ELR (cell line): ENCODE measurements at places on chromosomes 4 and X.

- peak; percentile 0 for DNase-seq
These were observed 34.0 kb downstream of the LDOC1 start for GRCh38 chrX:141142946-141143345.

- no peak for DNase-seq
These were observed 160.4 kb downstream of the MAD2L1 start for GRCh38 chr4:119906277-119906676.

GRCh38 chr4:83922402-83922801 lies 386.5 kb downstream of the GPAT3 start:
- DNase-seq: no peak

GRCh38 chr4:164706675-164707074 lies 47.3 kb upstream of the SMIM31 start:
- no peak for DNase-seq

DNA sequence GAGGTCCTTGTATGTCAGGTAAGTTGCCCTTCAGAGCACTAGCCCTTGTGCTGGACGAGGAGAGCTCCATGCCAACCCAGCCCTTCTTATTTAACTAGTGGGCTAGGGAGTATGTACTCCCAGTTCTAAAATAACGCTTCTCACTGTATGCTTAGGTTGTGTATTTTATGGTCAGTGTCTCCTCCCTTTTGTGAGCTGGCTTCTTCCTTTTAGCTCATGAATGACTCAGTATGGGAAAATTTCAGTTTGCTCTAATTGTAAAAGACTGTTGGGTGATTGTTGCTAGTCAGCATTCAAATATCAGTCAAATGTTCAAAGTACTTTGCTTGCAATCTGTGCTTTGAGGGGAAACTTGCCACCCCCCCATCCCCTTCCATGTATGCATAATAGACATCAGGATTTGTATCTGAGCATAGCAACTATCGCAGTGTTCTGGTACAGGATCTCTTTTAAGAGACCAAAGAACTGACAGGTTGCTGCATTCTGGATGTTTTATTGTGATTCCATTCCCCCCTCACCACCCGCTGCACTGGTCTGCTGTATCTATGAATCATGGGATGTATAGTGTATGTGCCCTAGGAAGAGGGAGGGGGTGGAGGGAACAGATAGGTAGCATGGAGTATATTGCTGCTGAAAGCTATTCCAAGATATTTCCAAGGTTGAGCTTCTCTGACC lies 34.7 kb downstream of the DLG3 start:
- peak; percentile 81 for DNase-seq

- peak; percentile 3 for DNase-seq
These were observed 124.2 kb upstream of the MSX1 start for GRCh38 chr4:4735136-4735750.

DNA sequence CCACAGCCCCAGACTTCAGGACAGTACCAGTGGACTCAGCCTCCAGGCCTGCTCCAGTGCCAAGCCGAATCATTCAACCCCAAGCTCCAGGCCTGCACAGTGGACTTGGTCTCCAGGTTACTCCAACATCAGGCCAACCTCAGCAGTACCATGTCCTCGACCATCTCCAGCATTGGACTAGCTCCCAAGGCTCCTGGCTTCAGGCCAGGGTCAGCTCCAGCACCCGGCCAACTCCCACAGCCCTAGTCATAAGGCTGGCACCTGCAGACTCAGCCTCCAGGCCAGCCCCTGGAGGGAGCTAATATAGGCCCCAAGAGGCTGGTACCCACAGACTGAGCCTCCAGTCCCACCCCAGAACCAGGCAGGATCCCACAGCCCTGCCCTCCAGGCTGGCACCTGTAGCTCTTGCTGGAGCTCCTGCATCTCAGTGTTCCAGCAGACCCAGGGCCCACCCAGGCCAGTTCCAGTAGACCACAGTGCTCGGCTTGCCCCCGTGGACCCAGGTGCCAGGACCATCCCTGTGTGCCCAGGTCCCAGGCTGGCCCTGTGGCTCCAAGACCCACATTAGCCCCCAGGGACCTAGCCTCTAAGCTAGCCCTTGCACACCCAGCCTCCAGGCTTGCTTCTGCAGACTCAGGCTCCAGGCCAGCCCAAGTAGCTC lies 25.6 kb downstream of the ZMAT1 start:
- no peak for DNase-seq

GRCh38 chr4:1512738-1513660 lies 106.8 kb upstream of the NKX1-1 start:
- DNase-seq: peak; percentile 42

DNA sequence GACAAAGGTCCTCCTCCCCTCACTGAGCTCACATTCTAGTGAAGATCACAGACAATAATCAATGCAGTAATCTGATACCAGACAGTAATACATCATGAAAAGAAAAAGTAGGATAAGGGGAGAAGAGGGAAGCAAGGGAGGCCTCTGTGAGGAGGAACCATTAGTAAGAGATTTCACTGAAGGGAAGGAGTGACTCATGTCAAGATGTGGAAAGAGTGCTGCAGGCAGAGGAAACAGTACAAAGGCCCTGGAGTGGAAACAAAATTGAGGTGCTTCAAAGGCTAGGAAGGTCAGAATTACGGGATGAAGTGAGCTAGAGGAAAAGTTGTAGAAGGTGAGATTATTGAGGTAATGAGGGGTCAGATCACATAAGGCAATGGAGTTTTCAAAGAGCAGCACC lies 38.1 kb downstream of the LAMTOR3 start:
- peak; percentile 65 for DNase-seq

- peak; percentile 13 for DNase-seq
These were observed 66.9 kb upstream of the WDR17 start for GRCh38 chr4:175998782-175999181.

- DNase-seq: peak; percentile 2
These were observed 2284.8 kb downstream of the ARAP2 start for GRCh38 chr4:33959519-33959918.

GRCh38 chrX:21699136-21699535 lies 41.0 kb upstream of the KLHL34 start:
- DNase-seq: peak; percentile 39

GRCh38 chr4:39441593-39441992 lies 17.1 kb downstream of the RPL9 start:
- DNase-seq: no peak

DNA sequence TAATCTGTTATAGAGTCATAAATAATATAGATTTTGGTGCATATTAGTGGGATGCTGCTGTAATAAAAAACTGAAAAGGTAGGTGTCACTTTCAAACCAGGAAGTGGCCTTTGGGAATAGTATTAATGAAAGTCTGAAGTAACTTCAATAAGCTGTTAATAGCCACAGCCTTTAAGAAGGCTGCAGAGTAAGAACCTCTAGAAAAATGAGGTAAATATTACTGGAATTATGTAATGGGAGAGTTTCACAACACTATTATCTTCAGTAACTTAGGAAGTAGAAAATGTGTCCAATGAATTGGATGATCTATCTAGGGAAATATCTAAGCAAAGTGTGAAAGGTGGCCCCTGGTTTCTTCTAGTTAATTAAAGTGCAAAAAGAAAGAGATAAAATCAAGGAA lies 104.7 kb downstream of the NCAPG start:
- DNase-seq: no peak

DNA sequence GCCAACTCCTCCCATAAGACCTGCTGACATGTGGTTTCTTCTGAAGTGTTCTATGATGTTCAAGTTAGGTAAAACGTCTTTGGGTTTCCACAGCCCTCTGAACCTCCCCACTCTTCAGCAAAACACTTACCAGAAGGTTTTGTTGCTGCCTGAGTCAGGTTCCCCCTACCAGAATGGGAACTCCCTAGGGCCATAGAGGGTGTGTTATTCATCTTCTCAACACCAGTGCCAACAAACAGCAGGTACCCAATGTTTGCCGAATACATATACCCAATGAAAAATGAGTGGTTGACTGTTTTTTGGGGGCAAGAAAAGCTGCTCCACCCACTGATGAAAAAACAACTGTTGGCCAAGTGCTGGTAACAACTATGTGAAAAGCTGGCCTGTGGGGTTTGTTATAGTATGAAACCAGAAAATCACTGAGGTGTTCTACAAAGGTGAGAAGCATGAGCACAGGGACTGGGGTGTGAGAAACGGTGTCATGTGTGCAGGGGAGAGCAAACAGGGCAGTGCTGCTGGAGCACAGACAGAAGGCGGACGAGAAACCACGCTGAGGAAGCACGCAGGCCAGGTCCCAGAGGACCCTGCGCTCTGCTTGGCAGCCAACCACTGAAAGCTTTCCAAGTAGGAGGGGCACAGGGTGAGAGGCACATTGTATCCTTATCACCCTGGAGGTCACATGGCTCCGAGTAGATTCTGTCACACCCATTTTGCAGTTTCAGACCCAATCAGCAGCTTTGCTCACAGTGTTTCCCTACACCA lies 28.8 kb downstream of the ATP8A1 start:
- DNase-seq: no peak

GRCh38 chr4:150278206-150278605 lies 200.0 kb downstream of the DCLK2 start:
- DNase-seq: no peak

GRCh38 chrX:17743913-17744312 lies 6.6 kb downstream of the SCML1 start:
- DNase-seq: peak; percentile 45

GRCh38 chr4:149987330-149988086 lies 90.7 kb upstream of the DCLK2 start:
- no peak for DNase-seq

DNA sequence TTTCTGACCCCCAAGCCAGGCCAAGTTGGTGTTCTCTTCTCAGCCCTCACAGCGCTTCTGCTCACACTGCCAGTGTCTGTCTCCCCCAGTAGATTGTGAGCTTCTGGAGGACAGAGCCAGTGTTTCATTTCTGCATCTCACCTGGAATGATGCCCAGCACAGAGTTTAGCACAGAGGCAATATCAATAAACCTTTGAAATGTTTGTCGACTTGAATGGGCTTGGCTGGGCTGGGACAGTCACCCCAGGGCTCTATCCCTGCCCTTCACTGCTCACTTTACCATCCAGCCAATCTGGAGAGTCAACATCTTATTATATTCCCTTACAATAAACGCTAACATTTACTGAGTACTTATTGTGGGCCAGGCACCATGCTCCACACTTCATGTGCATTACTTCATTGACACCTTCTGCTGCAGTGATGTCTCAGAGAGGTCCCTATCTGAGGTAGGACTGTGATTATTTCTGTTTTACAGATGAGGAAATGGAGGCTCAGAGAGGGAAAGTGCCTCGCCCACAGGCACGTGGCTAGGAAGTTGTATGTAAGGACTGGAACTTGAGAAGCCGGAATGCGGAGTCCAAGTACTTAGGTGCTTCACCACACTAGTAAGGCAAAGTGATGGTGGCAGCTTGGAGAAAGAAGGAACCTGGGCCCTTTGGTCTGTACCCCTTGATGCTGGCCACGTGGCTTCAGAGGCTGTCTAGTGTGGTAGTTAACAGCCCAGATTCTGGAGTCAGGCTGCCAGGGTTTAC lies 19.5 kb downstream of the EFNB1 start:
- DNase-seq: no peak

GRCh38 chr4:80243274-80244018 lies 23.0 kb upstream of the FGF5 start:
- no peak for DNase-seq

DNA sequence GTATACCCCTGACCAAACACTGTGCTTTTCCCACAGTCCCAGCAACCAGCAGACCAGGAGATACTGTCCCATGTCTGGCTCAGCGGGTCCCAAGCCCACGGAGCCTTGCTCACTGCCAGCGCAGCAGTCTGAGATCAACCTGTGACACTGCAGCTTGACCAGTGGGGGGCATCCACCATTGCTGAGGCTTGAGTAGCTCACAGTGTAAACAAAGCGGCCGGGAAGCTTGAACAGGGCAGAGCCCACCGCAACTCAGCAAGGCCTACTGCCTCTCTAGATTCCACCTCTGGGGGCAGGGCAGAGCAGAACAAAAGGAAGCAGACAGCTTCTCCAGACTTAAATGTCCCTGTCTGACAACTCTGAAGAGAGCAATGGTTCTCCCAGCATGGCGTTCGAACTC lies 58.1 kb downstream of the SLC10A6 start:
- DNase-seq: peak; percentile 16

GRCh38 chr4:107258359-107258758 lies 222.2 kb upstream of the DKK2 start:
- peak; percentile 85 for DNase-seq

DNA sequence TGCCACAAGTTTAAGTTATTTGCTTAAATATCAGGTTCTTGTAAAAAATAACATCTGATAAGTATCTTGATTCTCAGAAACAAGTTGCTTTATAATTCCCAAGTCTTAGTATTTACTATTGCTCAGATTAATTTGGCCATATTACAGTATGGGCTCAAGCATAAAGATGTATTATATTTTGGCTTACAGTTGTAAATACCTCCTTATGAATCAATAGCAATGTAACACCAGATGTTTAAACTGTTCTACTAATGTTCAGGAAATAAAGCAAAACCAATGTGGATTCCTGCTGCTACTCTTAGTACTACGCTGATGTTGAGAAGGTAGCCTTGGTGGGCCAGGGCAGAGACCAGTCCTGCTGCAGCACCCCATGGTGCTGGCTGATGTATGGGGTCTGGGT lies 102.7 kb downstream of the MGST2 start:
- no peak for DNase-seq

GRCh38 chrX:48456628-48457331 lies 13.3 kb downstream of the SLC38A5 start:
- DNase-seq: no peak

DNA sequence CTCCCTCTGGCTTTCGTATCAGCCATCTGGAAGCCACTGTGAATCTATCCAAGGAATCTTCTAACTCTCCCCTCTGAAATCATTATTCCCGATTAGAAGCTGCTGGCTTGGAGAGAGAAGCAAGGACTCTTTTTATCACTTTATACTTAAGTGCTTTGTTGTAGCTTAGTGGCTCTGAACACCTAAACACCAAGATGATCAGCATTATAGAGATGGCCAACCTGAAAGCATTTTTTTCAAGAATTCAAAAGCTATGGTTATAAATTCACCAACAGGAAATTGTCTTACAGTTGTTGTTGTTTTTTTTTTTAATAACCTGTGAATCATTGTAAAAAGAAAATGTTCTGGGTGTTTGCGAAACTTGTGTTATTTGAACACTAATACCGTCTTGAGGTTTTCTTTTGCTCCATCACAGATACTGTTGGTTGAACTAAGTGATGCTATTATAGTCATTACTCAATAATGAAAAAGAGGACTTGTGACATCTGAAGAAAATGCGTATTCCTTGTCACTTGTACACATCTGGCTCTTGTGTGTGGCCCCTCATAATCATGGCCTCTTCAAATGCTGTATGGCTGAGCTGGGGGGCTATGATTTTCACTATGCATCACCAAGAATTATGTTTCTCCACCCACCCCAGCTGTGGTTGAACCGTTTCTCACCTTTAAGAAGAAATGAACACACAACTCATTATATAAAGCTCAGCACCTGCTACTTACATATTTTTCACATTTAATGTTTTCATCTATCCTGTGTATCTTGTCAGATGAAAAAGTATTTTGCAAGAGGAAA lies 11.8 kb upstream of the SMIM43 start:
- no peak for DNase-seq

- DNase-seq: peak; percentile 57
These were observed 20.2 kb downstream of the GYG2 start for GRCh38 chrX:2848871-2849301.

DNA sequence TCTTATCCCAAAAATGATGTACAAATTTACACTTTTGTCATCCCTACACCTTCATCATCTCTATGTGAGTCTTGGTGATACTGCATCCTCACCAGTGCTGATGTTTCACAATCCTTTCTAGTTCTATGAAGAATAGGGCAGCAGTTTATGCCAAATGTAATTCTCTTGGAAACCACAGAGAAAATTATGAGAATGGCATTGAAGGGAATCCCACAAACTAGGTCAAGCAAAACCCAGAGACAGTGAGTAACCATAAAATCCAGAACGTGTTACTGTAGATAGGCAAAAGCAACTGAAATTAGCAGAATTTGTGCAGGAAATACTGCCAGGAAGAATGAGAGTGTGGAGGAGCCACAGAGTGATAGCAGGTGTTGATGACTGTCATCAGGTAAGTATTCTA lies 24.5 kb downstream of the IL15 start:
- no peak for DNase-seq
